ENCODE measurements at places on chromosomes 4 and X. TPM values are rescaled to one million over a fixed set of nuclear protein-coding genes. Genes with fewer than 3 reads are reported as not detected.

- DNase-seq, result no peak
Measured at GRCh38 chr4:158997660-158998349, 105.1 kb upstream of the RAPGEF2 start.

Gene SPIN2A
- 0.18 TPM for total RNA-seq

DNA sequence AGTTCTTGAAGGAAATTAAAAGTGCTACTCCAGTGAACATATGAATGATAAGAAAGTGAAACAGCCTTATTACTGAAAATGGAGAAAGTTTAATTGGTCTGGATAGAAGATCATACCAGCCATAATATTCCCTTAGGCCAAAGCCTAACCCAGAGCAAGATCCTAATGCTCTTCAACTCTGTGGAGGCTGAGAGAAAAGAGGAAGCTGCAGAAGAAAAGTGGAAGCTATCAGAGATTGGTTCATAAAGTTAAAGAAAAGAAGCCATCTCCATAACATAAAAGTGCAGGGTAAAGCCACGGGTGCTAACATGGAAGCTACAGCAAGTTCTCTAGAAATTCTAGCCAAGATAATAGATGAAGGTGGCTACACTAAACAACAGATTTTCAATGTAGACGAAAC, 85.5 kb upstream of the ATOH1 start:
- DNase-seq, result no peak

DNA sequence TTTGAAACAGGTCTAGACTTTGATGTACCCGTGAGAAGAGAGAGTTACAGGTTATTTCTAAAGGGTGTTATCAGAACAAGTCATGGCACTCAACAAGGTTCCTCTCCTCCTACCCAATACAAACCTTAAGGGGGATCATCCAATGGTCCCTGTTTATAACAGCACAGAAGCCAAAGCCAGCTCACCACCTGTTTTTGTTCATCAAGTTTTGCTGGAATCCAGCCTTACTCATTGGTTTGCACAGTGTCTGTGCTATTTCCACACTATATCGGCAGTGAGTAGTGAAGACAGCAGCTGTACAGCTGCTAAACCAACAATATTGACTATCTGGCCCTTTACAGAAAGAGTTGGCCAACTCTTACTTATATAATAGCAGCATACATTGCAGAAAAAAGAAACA, 262.1 kb upstream of the STS start:
- DNase-seq, result no peak

DNA sequence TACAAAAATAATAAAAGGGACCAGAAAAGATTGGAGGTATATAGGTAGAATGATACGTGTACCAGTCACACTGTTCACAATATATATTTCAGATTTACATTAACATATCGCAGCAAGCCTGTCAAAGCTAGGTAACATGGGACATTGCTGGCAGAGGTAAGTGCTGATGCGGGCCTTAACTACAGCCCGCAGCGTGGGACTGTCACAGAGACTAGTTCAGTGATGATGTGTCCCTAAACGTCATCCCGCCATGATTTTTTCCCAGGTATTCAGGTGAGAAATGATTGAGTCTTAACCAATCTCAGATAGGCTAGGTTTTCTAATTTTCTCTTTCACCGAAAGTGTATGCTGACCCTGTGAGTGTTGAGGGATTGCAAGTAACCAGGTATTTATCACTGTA, 7.8 kb upstream of the ATXN3L start:
- DNase-seq, result no peak

Gene RBMXL3
- total RNA-seq, result not detected

Gene GLRB
- total RNA-seq, result not detected

DNA sequence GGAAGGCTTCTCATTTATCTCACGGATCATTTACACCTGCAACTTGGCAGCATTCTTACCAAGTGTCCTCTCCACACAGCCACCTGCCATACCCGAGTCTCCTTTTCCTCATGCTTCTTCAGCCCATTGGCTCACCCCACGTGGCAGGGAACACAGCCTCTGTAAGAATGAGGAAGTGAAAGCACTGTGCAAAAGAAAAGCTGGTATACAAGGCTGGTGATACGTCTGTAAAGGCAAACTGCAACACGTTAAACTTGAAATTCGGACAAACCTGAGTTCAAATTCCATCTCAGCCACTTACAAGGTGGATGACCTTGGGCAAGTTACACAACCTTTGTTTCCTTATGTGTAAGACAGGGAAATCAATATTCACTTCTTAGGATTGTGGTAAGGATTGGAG, 164.0 kb upstream of the RASGEF1B start:
- DNase-seq, result no peak

DNA sequence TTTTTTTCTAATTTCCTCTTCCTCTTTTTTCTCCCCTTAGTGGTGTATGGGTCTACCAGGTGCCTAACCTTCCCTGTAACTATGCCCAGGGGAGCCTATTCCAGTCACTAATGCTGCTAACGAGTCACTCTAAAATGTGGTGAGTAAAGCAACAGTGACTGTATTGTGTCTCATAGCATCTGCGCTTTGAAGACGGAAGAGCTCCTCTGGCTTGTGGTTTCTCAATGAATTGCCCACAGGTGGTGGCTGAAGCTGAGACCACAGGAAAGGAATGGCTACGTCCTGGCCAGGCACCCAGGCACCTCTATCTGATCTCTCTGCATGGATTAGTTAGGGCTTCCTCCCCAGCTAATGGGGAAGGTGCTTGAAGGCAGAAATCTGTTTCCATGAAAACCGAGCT, 763.5 kb upstream of the FRG1 start:
- DNase-seq, result no peak

- no peak for DNase-seq
Measured at GRCh38 chr4:32206756-32207155, 1486.6 kb downstream of the PCDH7 start.

GRCh38 chr4:20773144-20773997, 73.1 kb downstream of the PACRGL start:
- no peak for DNase-seq

Gene TCEAL5
- total RNA-seq, result not detected

DNA sequence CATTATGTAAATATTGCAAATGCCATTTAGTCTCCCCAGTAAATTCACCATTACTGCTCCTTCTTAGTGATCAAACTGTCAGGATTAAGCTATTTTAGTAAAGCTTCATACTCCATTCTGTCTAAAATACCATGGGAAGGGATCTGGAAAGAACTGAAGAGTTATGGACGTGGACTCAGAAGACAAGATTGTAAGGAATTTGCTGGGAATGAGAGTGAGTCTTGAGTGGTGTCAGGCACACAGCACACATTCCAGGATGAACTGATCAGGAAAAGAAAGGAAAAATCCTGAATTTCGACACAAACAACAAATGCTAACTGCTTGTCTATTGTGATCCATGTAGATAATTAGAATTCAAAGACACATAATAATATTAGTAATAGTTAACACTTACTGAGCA, 311.0 kb downstream of the CENPC start:
- DNase-seq, result no peak

- DNase-seq, result no peak
Measured at GRCh38 chr4:124644621-124645020, 67.9 kb downstream of the ANKRD50 start.

DNA sequence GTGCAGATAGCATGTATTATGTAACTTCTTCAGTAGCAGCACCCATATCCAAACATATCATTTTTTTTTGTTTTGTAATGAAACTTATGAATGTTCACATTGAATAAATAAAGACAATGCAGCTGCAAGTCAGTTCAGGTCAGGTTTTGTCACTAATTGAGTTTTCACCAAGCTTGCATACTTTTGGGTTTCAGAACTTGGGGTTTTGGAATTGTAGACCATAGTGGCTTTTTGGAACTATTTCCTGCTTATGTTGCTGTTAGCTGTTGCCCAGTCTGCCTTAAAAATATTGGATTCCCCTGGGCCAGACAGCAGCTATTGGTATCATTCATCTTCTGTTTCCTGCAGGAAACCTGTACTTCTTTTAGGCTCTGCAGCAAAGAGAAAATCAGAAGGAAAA, 113.4 kb upstream of the LIMCH1 start:
- no peak for DNase-seq

DNA sequence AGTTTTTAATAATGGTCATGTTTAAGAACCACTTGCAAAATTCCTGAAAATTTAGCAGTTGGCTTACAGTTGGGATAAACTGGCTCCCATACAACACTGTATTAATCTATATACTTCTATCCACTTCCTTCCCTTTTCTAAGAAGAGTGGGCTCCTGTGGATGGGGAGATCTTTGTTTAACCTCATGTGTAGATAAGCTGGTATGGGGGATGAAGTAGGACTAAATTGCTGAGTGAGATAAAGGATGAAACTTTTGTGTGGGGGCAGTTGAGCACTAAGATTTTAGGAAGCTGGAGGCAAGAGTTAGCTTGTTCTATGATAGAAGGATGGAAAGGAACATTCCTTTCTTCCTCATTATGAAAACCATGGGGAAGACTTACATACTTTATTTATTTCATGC, 54.6 kb upstream of the ATP8A1 start:
- no peak for DNase-seq

All from CD8-positive, alpha-beta memory T cell (primary cell).